ENCODE measurements at places on chromosomes 13 and 19. TPM values are rescaled to one million over a fixed set of nuclear protein-coding genes. Genes with fewer than 3 reads are reported as not detected.
A peak's percentile ranks its signal among the peaks of the same experiment; 100 is the strongest.

GRCh38 chr19:27751044-27751391 is 1461.9 kb downstream of the UQCRFS1 start:
- no peak for DNase-seq

ZNF536 gene
- 1.00 TPM for total RNA-seq

MAG gene
- not detected for total RNA-seq

ETV2 gene
- total RNA-seq = 3.5 TPM

GRCh38 chr13:51101636-51102235 is 9.3 kb downstream of the C13orf42 start:
- no peak for DNase-seq

GRCh38 chr13:24842549-24843274 is 78.7 kb downstream of the RNF17 start:
- DNase-seq = no peak

DNA sequence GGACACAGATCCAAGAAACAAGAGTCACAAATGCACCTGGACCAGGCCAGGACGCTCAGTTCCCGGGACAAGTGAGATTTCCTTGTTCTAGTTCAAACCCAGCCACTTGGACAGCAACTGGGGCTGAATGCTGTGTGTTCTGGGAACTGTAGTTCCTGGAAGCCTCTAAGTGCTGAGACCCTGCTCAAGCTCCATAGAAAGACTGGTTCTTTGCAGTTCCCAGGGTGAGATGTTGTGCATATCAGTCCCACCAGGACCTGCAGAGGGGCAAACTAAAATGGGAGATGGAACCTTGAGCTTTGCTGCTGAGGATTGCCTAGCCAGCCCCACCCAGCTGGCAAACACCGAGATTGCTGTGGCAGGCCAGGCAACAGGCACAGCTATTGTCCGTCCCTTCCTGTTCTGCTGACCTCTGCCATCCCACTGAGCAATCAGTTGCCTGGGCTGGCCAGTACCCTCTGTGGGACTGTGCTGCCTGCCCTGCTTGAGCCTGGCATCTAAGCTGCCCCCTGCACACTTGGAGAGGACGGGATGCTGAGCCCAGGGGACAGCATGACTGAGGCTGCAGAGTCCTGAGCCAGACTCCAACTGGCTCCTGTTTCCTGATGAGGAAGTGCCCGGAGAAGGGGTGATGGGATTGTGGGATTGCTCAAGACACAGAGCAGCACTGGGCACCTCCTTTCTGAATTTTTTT is 1.4 kb upstream of the GIPC1 start:
- DNase-seq = peak; percentile 77

SLC46A3 gene
- total RNA-seq = 43.8 TPM

DNA sequence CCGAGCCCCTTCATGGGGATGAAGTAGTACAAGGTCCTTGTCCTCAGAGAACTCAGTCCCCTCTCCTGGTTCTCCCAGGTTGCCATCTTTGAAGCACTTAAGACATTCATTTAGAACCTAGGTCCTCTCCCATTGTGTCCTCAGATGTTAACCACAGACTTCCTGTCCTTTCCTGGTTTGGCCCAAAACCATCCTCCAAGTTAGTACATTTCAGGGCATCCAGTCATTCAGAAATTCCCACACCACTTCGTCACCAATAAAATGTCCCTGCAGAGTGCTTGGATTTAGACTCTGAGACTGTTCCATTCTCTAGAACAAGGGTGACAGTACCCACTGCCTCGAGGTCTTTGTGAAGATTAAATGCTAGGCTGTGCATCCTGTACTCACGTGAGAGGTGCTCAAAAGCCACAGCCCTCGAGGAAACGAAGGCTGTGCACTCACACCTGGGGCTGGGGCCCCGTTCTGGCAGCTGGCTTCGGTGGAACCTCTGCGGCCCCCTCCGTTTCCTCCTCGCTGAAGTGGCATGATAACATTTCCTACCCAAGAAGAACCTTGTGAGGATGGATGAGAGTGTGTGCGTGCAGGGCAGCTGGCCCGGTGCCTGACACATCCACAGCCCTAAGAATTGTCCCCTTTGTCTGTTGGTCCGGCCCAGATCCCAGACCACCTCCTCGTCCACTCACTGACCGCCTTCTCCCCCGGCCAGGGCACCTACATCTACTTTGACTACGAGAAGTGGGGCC is 4.7 kb downstream of the LENG1 start:
- no peak for DNase-seq

GRCh38 chr13:31764556-31764955 is 25.2 kb downstream of the RXFP2 start:
- DNase-seq = no peak

DNA sequence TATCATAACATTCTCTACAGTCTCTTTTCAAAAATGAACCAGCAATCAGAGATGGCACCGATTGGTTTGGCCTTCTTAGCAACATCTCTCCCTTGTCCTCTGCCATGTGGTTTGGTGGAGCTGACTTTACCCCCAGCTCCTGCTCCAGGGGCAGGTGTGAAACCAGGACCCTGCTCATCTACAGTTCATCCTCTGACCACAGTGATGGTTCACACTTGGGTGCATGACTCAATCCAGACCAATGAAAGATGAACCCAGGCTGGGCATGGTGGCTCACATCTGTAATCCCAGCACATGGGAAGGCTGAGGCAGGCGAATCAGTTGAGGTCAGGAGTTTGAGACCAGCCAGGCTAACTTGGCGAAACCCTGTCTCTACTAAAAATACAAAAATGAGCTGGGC is 33.6 kb upstream of the FFAR2 start:
- DNase-seq = no peak
